ENCODE measurements at places on chromosomes 13 and 19. TPM values are rescaled to one million over a fixed set of nuclear protein-coding genes. Genes with fewer than 3 reads are reported as not detected.

DNA sequence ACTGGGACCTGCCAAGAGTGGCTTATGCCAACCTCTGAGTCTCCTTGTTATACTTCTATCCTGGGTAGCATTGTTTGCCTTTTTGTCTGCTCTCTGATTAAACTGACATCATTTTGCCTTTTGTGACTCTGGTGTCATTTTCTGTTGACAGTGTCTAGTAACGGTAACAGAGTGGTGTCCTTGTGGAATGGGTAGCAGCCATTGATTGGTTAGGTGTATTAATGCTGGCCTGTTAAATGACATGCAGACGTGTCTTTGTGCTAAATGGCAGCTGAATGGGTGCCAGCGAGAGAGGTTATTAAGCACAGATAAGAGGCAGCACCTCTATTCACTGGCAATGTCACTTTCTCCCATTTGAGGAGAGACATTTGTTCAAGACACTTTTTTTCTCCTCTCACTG lies 1289.4 kb downstream of the PCDH9 start:
- H3K27me3 ChIP-seq: no peaks in the 10 kb centered on the region
- no peak overlapping the region for H3K4me3 ChIP-seq
- no peaks in the 10 kb centered on the region for H3K36me3 ChIP-seq

- H3K36me3 ChIP-seq: peaks cover 17% of the 10 kb centered on the region
- no peak overlapping the region for H3K27ac ChIP-seq
- H3K27me3 ChIP-seq: no peaks in the 10 kb centered on the region
- no peak for DNase-seq
- H3K4me3 ChIP-seq: no peak overlapping the region
Measured at GRCh38 chr19:10660346-10660745, 6.2 kb downstream of the ILF3 start.

Gene FGF14
- total RNA-seq: not detected

Gene TTC9B
- total RNA-seq: not detected

- no peak for DNase-seq
- H3K27me3 ChIP-seq: no peaks in the 10 kb centered on the region
- H3K27ac ChIP-seq: no peak overlapping the region
- no peaks in the 10 kb centered on the region for H3K4me1 ChIP-seq
Measured at GRCh38 chr13:33994198-33994597, 176.2 kb downstream of the RFC3 start.

DNA sequence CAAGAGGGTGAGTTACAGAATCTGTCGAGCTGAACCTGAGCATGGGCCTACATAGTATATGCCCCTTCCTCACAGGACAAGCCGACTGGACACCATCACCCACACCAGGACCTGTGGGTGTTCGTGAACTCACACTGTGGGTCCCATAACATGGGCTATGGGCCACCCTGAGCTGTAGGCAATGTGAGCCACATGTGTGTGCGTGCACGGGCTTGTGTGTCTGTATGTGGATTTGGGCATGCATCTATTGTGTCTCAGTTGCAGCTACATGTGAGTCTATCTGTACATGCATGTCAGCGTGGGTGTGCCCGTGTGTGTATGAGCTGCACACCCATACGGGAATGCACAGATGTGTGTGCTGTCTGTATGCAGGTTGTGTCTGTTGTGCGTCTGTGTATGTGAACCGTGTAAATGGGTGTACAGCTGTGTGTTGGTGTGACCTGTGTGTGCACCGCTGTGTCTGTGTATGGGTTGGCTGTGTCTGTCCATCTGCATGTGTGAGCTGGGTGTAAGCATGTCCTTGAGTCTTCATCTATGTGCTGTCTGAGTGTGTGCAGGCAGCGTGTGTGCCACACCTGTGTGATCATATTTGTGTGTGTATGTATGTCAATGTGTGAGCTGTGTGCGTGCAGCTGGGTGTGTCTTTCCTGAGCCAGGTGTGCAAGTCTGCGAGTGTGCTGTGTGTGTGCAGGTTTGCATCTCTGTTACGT lies 1.7 kb downstream of the NOTCH3 start:
- H3K4me1 ChIP-seq: no peaks in the 10 kb centered on the region
- H3K4me3 ChIP-seq: no peak overlapping the region
- H3K36me3 ChIP-seq: no peaks in the 10 kb centered on the region
- no peak for DNase-seq
- H3K27ac ChIP-seq: no peak overlapping the region

DNA sequence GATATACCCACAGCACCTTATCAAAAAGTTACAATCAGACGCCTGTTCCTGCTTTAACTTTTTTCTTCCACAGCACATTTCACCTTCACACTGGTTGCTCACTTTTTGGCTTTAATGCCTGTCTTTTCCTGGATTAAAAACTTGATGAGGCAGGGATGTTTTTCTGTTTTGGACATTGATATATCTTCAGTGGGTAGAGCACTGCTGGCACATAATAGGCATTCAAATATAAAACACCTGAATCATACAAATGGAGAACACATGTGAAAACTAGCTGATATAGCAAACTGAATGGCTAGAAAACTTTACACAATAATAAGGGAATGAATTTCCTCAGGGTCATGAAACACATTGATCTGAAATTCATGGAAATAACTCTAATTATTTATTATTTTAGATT lies 65.6 kb downstream of the STARD13 start:
- no peaks in the 10 kb centered on the region for H3K4me1 ChIP-seq
- no peak overlapping the region for H3K4me3 ChIP-seq
- no peaks in the 10 kb centered on the region for H3K27me3 ChIP-seq
- H3K36me3 ChIP-seq: no peaks in the 10 kb centered on the region
- no peak for DNase-seq

Gene TNNI3
- not detected for total RNA-seq

Gene PGLYRP1
- total RNA-seq: not detected

- no peak for DNase-seq
- H3K27ac ChIP-seq: no peak overlapping the region
- H3K4me1 ChIP-seq: no peaks in the 10 kb centered on the region
- H3K36me3 ChIP-seq: no peaks in the 10 kb centered on the region
Measured at GRCh38 chr19:30648866-30649862, 277.0 kb downstream of the ZNF536 start.

DNA sequence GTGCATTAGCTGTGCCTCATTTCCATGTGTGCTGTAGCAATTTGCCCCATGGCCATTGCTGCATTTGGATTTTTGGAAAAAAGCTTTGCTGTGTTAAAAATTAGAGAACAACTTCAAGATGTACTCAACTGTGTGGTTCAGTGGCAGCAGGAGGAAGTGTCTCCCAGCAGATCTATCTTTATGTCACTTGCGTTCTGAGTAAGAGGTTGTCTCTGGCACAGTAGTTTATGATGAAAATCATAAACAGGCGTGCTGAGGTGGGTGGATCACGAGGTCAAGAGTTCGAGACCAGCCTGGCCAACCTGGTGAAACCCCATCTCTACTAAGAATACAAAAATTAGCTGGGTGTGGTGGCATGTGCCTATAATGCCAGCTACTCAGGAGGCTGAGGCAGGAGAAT lies 29.0 kb upstream of the RNF17 start:
- H3K27ac ChIP-seq: no peak overlapping the region
- no peaks in the 10 kb centered on the region for H3K27me3 ChIP-seq
- H3K4me3 ChIP-seq: no peak overlapping the region
- no peaks in the 10 kb centered on the region for H3K4me1 ChIP-seq

Gene ACER1
- not detected for total RNA-seq

Gene TEX101
- not detected for total RNA-seq

Gene GAPDHS
- not detected for total RNA-seq

DNA sequence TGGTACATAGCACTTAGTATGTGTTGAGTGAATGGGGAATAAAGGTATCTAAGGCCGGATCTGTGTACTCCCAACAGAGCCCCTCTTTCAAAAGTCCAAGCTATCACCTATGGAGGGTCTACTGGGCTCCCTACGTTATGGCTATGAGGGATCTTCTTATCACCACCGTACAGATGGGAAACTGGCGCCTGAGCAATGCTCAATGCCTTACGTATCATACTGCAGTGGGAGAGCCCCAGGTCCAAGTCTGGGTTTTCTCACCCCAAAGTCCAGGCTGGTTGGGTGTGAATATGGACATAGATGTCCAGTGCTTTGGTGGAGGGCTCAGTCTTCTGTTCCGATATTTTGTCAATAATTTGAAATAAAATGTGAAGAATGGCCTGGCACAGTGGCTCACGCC lies 13.1 kb upstream of the GGACT start:
- no peak for DNase-seq
- no peaks in the 10 kb centered on the region for H3K4me1 ChIP-seq
- H3K36me3 ChIP-seq: no peaks in the 10 kb centered on the region
- H3K4me3 ChIP-seq: no peak overlapping the region
- no peaks in the 10 kb centered on the region for H3K27me3 ChIP-seq
- H3K27ac ChIP-seq: no peak overlapping the region

GRCh38 chr13:40508127-40508526 lies 158.3 kb downstream of the FOXO1 start:
- no peak overlapping the region for H3K4me3 ChIP-seq
- no peak overlapping the region for H3K27ac ChIP-seq
- no peak for DNase-seq

GRCh38 chr13:59790626-59791025 lies 373.1 kb downstream of the DIAPH3 start:
- H3K4me1 ChIP-seq: no peaks in the 10 kb centered on the region
- H3K36me3 ChIP-seq: no peaks in the 10 kb centered on the region
- H3K4me3 ChIP-seq: no peak overlapping the region
- H3K27me3 ChIP-seq: no peaks in the 10 kb centered on the region
- H3K27ac ChIP-seq: no peak overlapping the region
- no peak for DNase-seq

- no peaks in the 10 kb centered on the region for H3K27me3 ChIP-seq
- no peak overlapping the region for H3K4me3 ChIP-seq
- DNase-seq: no peak
- H3K4me1 ChIP-seq: no peaks in the 10 kb centered on the region
- no peak overlapping the region for H3K27ac ChIP-seq
- H3K36me3 ChIP-seq: no peaks in the 10 kb centered on the region
Measured at GRCh38 chr13:52374873-52375411, 31.0 kb downstream of the THSD1 start.

Gene PROZ
- total RNA-seq: not detected

Gene ZNF66
- total RNA-seq: 8.6 TPM

DNA sequence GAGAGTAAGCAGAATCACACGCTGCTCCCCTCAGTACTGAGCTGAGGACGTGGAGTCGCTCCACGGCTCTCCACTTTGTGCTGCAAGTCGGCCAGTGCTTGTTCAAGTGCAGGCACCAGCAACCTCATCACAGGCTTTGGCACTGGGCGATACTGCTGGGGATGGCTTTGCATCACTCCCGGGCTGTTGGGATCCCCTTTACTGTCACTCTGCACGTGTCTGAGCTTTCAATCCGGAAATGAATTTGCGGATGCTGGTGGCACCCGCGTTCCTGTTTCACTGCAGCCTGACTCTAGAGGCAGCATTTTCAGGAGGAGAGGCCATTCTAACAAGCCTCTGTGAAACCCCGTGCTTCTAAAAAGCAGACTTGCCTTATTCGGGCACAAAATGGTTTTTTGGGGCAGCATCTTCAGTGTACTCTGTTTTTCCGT lies 19.1 kb downstream of the SMARCA4 start:
- peaks cover 4% of the 10 kb centered on the region for H3K4me1 ChIP-seq
- no peaks in the 10 kb centered on the region for H3K27me3 ChIP-seq
- DNase-seq: no peak

DNA sequence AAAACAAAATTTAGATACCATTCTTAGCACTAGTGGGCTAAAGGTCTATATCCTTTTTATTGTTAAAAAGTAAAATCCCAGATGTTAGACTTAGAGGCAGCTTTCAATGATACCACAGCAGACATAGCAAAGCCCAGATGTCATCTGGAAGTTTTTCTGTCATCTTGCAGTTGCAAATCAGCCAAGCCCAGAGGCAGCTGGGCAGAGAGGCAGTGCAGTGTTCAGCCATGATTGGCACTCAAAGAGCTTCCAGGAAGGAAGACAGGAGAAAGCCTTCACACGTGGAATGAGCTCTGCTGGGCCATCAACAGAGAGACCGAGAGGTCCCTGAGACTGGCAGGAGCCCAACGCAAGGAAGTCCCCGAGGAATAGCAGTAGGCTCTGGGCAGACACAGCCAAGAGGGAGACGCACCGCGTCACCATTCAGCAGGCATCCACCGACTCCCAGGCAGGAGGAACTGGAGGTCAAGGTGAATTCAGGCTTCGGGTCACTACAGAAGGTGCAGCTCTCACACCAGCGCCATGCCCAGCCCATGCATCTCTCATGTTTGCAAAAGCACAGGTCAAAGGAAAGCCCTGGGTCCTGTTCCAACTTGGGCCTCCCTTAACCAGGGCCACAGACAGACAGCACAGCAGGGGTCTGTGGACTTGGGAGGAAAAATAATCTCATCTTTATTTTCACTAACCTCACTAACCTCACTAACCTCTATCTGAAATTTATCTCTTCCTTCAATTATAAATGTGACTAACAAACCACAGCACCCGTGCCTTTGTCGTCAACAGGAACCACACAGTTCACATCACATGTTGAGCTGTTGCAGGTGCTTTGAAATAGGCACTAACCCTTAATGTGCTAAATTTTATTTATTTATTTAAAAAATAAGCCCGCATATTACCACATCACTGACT lies 54.9 kb downstream of the TUBGCP3 start:
- H3K4me1 ChIP-seq: no peaks in the 10 kb centered on the region
- no peak for DNase-seq
- H3K27me3 ChIP-seq: no peaks in the 10 kb centered on the region

Gene B3GNT8
- total RNA-seq: 0.91 TPM

- H3K27me3 ChIP-seq: no peaks in the 10 kb centered on the region
- no peaks in the 10 kb centered on the region for H3K36me3 ChIP-seq
- DNase-seq: no peak
- H3K4me1 ChIP-seq: no peaks in the 10 kb centered on the region
- no peak overlapping the region for H3K27ac ChIP-seq
Measured at GRCh38 chr19:29401712-29402421, 123.9 kb upstream of the VSTM2B start.

Data from CD8-positive, alpha-beta memory T cell (primary cell).